ENCODE measurements at places on chromosomes 11 and 22. TPM values are rescaled to one million over a fixed set of nuclear protein-coding genes. Genes with fewer than 3 reads are reported as not detected.

The OR2AT4 gene
- total RNA-seq: not detected

The EPS8L2 gene
- 259 TPM for total RNA-seq

The DDTL gene
- total RNA-seq: 1.7 TPM

The ST14 gene
- total RNA-seq: 121 TPM

The PITPNM1 gene
- total RNA-seq: 36.5 TPM

The OR51B4 gene
- total RNA-seq: not detected

The SPON1 gene
- total RNA-seq: 3.1 TPM

The GAL3ST1 gene
- not detected for total RNA-seq

The KRTAP5-5 gene
- not detected for total RNA-seq
